ENCODE measurements at places on chromosomes 11 and 22.

DNA sequence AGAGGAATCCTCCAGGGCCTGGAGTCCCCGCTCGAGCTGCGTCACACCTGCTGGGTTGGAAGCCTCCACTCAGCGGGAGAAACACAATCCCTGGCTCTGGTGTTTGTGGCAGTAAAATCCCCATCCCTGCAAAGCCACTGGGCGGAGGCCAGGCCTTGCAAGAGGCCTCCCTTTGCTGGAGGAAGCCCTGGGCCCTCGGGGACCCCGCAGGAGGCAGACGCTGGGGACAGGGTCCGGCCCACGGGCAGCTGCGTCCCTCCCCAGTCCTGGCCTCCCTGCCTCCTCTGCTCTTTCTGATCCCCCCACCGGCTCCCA lies 194.7 kb downstream of the BRD1 start:
- DNase-seq: no peak

DNA sequence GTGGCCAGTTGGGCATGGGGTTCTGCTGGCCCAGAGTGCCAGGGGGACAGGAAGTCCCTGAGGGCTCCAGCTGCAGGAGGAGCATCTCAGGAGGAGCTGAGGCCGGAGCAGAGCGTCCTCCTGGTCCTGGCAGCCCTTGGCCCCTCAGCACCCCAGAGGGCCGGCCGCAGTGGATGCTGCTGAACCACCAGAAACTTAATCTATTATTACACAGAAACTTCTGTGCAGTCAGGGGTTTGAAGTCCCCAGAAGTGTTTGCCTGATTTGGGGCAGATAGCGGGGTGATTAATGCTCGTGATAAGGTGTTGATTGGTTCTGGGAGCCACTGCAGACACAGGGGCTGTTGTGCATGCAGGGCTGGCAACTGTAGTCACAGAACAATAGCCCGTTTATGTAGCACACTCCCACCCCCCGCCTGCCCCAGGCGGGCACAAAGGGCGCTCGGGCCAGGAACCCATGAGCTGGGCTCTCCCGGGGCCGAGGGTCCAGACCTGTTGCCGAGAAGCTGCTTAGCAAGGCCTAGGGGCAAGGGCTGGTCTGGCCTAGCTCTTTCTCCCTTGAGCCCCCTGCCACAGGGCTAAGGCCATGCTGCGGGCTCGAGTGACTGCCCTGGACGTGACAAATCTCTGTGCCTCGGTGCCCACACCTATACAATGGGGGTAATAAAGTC lies 29.0 kb upstream of the KCNQ1OT1 start:
- no peak for DNase-seq

GRCh38 chr11:128196235-128196634 lies 391.1 kb downstream of the ETS1 start:
- DNase-seq: no peak

DNA sequence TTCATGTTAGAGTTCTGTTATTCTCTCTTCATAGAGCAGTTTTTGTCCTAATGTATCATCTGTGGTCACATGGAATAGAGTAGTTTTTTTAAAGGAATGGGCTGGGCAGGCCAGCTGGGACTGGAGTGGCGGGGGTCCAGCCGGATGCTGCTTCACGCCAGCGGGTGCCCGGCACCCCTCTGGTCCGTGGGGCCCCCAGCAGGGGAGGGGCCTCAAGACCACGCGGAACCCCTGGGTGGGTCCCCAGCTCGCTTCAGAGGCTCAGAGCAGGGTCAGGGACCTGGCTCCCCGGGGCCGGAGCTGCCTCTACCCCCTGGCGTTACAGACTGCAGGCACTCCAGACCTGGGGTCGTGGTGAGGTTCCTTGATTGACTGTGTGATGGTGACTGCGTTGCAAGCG lies 159.1 kb upstream of the HSD17B12 start:
- no peak for DNase-seq

Measured in CD8-positive, alpha-beta memory T cell (primary cell).